ENCODE measurements at places on chromosomes 12 and 14.
A peak's percentile ranks its signal among the peaks of the same experiment; 100 is the strongest.

GRCh38 chr12:46517579-46517962 is 145.0 kb upstream of the SLC38A2 start:
- DNase-seq: no peak

GRCh38 chr14:59246566-59246965 is 58.1 kb downstream of the DAAM1 start:
- DNase-seq: no peak

DNA sequence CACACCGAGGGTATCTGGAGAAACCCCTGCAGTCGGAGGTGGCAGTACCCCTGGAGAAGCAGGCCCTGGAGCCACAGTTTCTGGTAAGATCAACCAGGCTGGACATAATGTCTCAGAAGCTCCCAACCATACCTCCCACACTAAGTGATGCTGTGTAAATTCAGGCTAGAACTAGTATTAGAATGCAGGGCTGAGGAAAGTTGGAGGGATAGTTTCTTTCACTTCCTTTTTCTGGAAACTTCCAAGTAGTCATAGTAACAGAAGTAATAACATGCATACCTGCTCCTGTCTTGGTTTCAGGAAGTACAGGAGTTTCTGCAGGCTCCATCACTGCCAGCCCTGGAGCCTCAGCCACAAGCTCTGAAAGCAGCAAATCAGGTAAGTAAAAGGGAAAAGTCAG is 228.1 kb upstream of the CNTN1 start:
- no peak for DNase-seq

- DNase-seq: no peak
These were observed 10.5 kb downstream of the MTRFR start for GRCh38 chr12:123243671-123244262.

DNA sequence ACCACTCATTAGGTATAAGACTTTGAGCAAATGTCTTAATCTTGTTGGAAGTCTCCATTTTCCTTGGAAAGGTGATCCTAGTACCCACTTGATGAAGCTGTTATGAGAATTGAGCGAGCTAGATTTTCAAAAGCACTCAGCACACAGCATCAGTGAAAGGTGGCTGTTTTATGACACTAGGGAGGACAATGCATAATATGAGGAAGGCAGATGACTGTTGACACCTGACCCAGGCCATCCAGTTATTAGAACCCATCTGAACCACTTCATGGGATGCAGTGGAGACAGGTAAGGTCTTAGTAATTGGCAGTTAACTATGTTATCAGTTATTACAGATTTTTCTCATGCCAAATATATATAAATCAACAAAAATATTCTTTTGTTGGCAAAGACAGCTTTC is 369.9 kb upstream of the PDE3A start:
- DNase-seq: no peak

GRCh38 chr12:104177663-104178501 is 37.7 kb upstream of the TXNRD1 start:
- no peak for DNase-seq

DNA sequence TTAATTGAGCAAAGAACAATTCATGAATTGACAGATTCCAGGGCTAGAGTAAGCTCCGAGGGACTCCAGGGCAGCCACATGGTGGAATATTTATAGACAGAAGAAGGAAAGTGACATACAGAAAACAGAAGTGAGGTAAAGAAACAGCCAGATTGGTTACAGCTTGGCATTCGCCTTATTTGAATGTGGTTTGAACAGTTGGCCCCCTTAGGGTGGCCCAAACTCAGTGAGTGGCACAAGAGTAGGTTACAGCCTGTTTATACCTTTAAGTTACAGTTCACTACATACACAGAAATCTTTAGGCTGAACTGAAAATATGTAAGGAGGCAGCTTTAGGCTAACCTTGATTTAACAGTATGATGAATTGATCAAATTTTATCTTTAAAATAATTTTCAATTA is 174.5 kb upstream of the CNOT2 start:
- no peak for DNase-seq

DNA sequence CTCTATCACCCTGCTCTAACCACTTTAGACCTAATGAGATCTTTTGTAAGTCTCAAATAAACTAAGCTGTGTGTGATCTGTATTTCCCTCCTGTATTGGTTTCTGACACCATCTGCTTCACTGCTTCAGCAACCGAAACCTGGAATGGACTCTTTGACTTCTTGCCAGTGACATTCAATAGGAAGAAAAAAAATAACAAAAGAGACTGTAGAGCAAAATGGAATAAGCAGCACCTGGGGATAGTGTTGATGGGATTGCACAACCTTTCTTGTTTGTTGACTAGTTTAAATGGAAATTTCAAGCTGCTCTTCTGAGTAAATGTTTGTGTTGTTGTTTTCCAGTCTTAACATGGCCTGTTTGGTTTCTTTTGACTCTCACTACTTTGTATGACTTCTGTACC is 888.6 kb upstream of the SEL1L start:
- no peak for DNase-seq

GRCh38 chr12:58034311-58034710 is 92.9 kb downstream of the ATP23 start:
- DNase-seq: peak; percentile 47

GRCh38 chr12:107356266-107356936 is 263.1 kb upstream of the CRY1 start:
- no peak for DNase-seq

GRCh38 chr12:26276709-26277108 is 81.3 kb downstream of the SSPN start:
- no peak for DNase-seq

- DNase-seq: no peak
These were observed 116.8 kb upstream of the PRICKLE1 start for GRCh38 chr12:42706321-42706720.

DNA sequence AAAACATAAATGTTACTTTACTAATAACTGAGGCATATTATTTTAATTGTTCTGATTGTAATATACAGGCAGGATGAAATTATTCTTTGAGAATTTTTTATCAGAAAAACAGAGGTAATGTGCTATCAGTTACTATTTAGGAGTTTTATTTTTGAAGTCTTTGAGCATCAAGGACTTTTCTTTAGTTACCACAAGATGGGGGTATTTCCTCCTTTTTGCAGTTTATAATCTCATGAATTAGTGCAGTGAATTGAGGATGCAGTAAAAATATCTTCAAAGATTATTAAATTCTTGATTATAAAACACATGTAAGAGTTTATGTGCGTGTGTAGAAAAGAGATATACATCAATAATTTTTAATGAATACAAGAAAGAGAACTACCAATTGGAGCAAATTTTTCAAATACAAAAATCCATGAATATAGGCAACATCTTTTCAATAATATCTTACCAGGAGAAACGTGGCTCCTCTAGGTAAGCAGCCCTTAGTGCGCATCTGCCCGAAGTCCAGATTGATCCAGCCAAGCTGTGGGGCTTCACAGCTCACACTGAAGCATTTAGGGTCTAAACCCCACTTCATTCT is 71.6 kb downstream of the ERGIC2 start:
- DNase-seq: no peak

DNA sequence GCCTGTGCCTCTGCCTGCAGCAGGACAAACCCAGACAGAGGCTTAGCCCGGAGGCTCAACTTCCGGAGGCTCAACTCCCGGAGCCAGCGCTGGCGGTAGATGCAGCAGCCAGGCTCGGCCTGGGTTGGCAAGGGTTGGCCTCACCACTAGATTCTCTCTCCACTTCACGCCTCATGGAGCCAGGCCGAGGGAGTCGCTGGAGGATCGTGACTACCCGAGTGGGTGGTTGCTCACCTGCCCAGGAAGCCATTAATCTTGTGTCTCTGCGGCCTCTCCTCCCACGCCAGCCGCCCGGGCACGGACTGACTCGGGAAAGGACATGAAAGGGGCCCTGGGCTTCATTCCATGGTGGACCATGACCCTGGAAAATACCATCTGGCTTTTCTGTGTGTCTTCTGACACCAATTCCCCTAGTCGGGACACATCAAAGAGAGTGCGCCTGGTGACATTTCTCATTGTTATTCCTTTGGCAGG is 20.8 kb downstream of the ESRRB start:
- DNase-seq: no peak

DNA sequence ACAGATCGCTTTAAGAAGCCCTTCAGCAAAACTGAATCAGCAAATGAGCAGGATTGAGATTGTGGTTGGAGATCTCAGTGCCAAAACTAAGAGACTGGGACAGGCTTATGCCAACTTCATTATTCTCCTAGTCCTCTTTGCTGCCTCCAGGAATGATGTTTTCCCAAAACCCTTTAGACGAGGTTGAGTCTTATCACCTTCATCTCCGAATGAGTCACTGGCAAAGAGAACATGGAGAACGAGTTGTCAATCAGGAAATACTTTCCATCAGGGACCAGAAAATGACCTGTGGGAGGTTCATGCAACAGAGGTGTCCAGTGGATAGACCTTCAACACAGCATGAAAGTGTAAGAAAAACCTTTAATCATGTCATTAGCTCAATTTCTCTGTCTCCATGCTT is 461.5 kb downstream of the RMST start:
- no peak for DNase-seq

GRCh38 chr14:93788543-93789227 is 400 bp upstream of the PRIMA1 start:
- peak; percentile 28 for DNase-seq

GRCh38 chr12:41190338-41190737 is 2.2 kb downstream of the PDZRN4 start:
- DNase-seq: peak; percentile 28

DNA sequence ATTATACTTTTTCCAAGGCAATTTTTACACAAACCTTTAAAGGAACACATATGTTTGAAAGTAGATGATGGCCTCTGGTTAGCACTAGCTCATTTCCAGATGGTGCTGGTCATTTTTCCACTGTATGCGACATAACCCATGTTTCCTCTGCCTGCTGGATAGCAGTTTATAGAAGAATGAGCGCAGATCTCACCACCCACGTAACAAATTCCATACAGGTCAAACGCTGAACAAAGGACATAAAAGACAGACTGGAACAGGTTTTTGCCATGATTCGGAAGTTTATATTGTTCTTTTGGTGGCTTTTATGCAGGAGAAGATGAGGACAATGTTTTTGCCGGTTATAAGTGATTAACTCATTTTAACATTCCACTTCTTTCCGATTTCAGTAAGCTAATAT is 30.7 kb downstream of the PPP1R36 start:
- DNase-seq: no peak

DNA sequence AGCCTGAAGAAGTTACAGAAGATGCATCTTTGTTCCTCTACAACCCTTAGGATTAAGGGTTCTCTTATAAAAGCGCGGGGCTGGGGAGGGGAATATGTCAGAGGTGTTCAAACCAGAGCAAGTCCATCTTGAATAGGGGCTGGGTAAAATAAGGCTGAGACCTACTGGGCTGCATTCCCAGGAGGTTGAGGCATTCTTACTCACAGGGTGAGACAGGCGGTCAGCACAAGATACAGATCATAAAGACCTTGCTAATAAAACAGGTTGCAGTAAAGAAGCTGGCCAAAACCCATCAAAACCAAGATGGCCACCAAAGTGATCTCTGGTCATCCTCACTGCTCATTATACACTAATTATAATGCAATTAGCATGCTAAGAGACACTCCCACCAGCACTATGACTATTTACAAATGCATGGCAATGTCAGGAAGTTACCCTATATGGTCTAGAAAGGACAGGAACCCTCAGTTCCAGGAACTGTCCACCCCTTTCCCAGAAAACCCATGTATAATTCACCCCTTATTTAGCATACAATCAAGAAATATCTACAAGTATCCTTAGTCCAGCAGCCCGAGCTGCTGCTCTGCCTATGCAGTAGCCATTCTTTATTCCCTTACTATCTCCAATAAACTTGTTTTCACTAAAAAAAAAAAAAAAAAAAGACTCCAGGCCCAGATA is 108.1 kb upstream of the FOXN3 start:
- no peak for DNase-seq

All from NCI-H146 (cell line).